Epithelial cell of umbilical artery (primary cell): ENCODE measurements at places on chromosomes 2 and 18. TPM values are rescaled to one million over a fixed set of nuclear protein-coding genes. Genes with fewer than 3 reads are reported as not detected.

Gene SLC8A1
- 5.2 and 18.2 TPM in 2 replicates for total RNA-seq

Gene EGR4
- not detected in 2 replicates for total RNA-seq

Gene NT5C1B
- total RNA-seq = not detected in 2 replicates

Gene IGFBP5
- total RNA-seq = 2.3 and 5.9 TPM in 2 replicates

Gene GBX2
- total RNA-seq = 2.9 and 3.6 TPM in 2 replicates

Gene DOK6
- under 0.01 TPM in 1 of 2 replicates, not detected in the other for total RNA-seq

Gene TMEM163
- total RNA-seq = 1.9 and 4.3 TPM in 2 replicates

Gene TEKT4
- total RNA-seq = not detected in 2 replicates

Gene ZC3H6
- 1.4 and 1.9 TPM in 2 replicates for total RNA-seq

Gene TBC1D8
- total RNA-seq = 14.0 and 25.7 TPM in 2 replicates

Gene APLF
- 2.6 and 3.2 TPM in 2 replicates for total RNA-seq

Gene GPR35
- 0.15 TPM in 1 of 2 replicates, not detected in the other for total RNA-seq

Gene GPC1
- 10.4 and 10.5 TPM in 2 replicates for total RNA-seq

Gene POTEJ
- not detected in 2 replicates for total RNA-seq

Gene ARMC9
- total RNA-seq = 15.9 and 18.4 TPM in 2 replicates

Gene MC2R
- not detected in 2 replicates for total RNA-seq

Gene MERTK
- total RNA-seq = 7.8 and 17.6 TPM in 2 replicates

Gene MTLN
- total RNA-seq = 65.7 and 75.0 TPM in 2 replicates

Gene DTNA
- 7.1 and 9.1 TPM in 2 replicates for total RNA-seq

Gene BABAM2
- total RNA-seq = 7.5 and 12.5 TPM in 2 replicates

Gene RGPD3
- 0.30 and 0.32 TPM in 2 replicates for total RNA-seq

Gene RTP5
- not detected in 2 replicates for total RNA-seq

Gene SCYGR4
- total RNA-seq = not detected in 2 replicates

Gene PROM2
- total RNA-seq = 0.30 and 0.65 TPM in 2 replicates

Gene OBSL1
- 13.0 and 13.2 TPM in 2 replicates for total RNA-seq

Gene TXNDC2
- not detected in 2 replicates for total RNA-seq

Gene CACNB4
- total RNA-seq = under 0.01 and 0.15 TPM in 2 replicates

Gene CTAGE1
- total RNA-seq = not detected in 2 replicates

Gene SLC9A4
- not detected in 2 replicates for total RNA-seq

Gene ANTXR1
- 7.4 and 7.5 TPM in 2 replicates for total RNA-seq

Gene TMEM198
- not detected in 2 replicates for total RNA-seq

Gene SETBP1
- total RNA-seq = 4.1 and 6.2 TPM in 2 replicates

Gene BOK
- total RNA-seq = 34.4 and 43.9 TPM in 2 replicates

Gene ZBTB7C
- not detected in 2 replicates for total RNA-seq

Gene DNER
- under 0.01 TPM in 1 of 2 replicates, not detected in the other for total RNA-seq

Gene CYTIP
- not detected in 2 replicates for total RNA-seq

Gene GALR1
- not detected in 2 replicates for total RNA-seq

Gene ACADL
- not detected in 2 replicates for total RNA-seq

Gene ASB18
- not detected in 2 replicates for total RNA-seq

Gene LIPG
- total RNA-seq = 88.9 and 150 TPM in 2 replicates

Gene SLC16A14
- 0.32 and 0.46 TPM in 2 replicates for total RNA-seq

Gene PIEZO2
- total RNA-seq = 0.32 and 2.6 TPM in 2 replicates

Gene VWC2L
- not detected in 2 replicates for total RNA-seq

Gene ALPI
- not detected in 2 replicates for total RNA-seq

Gene POMC
- total RNA-seq = 1.3 and 3.5 TPM in 2 replicates

Gene XRCC5
- total RNA-seq = 312 and 321 TPM in 2 replicates

Gene MEP1B
- not detected in 2 replicates for total RNA-seq

Gene DYNAP
- total RNA-seq = not detected in 2 replicates

Gene MYOM1
- total RNA-seq = 0.32 and 0.91 TPM in 2 replicates

Gene ARHGEF33
- total RNA-seq = 0.15 TPM in 1 of 2 replicates, not detected in the other

Gene ACMSD
- total RNA-seq = not detected in 2 replicates

Gene SEMA4C
- total RNA-seq = 24.0 and 25.2 TPM in 2 replicates

Gene SUMO1
- total RNA-seq = 149 and 208 TPM in 2 replicates

Gene ANKAR
- total RNA-seq = 2.3 and 3.0 TPM in 2 replicates

Gene AQP4
- total RNA-seq = not detected in 2 replicates
